ENCODE measurements at places on chromosomes 4 and X.

DNA sequence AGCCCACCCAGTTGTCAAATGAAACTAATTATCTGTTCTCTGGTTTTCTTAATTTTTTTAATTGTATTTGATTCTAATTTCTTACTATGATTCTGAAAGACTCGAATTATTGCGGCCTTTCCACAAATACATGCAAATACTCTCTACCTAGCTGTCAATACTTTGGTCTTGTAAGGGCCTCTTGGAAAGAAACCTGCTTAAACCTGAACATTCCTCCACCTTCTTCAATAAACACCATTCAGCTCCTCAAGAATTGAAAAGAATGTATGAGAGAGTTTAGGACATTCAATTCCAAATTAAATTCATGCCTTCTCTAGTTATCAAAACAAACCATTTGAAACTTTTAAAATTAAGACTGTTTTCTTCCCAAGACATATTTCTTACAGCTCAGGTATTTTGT lies 385.9 kb upstream of the NOCT start:
- no peak for DNase-seq

DNA sequence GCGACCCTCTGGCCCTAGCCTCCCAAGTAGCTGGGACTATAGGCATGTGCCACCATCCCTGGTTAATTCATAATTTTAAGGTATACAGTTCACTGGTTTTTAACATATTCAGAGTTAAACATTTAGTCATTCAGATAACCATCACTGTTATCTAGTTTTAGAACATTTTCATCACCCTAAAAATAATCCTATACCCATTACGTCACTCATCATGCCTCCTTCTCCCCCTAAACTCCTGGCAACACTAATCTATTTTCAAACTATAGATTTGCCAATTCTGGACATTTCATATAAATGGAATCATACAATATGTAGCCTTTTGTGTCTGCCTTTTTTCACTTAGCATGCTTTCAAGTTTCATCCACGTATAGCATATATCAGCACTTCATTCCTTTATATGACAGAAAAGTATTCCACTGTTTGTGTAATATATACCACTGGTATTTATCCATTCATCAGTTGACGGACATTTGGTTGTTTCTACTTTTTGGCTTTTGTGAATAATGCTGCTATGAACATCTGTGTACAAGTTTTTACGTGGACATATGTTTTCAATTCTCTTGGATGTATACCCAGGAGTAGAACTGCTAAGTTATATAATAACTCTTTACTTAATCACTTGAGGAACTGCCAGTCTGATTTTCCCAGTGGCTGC lies 32.0 kb upstream of the RPS3A start:
- no peak for DNase-seq

- DNase-seq: no peak
Measured at GRCh38 chr4:26402458-26402857, 81.6 kb downstream of the RBPJ start.

GRCh38 chr4:147388018-147388417 lies 92.9 kb upstream of the EDNRA start:
- DNase-seq: no peak

- DNase-seq: no peak
Measured at GRCh38 chr4:10750714-10751113, 66.1 kb upstream of the CLNK start.

DNA sequence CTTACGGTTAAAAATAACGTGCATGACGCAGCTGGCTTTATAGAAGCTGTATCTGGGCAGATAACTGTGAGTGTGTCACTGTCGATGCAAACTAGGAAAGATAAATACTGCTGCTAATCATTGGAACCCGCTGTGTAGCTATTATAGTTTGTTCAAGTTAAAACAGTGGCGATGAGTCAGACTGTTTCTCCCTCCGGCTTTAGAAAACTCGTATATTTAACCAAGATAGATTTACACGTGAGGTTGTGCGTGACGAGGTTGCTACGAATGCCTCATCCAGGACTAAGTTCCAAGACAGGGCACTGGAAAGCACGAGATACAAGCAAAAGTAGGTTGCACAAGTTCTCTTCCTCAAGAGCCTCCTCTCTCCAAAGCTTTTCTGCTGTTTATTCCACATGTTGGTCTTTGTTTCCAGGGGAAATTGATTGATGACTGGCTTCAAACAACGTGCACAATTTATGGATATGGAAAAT lies 270.7 kb downstream of the FBXW7 start:
- DNase-seq: no peak

DNA sequence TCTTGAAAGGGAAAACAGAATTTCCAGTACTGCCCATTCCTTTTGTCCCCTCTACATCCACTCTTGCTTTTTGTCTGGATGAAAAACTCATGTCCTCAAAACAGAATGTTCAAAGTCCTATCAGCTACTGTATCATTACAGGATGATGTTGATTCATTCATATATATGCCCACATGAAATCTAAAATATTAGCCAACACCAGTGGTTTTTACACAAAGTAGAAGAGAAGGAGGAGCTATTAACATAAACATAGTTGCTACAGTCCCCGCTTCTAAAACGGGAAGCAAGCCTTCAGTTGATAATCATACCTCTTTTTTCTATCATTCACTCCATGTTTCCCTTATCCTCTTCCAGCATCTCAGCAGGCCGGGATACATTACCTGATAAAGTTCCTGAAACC lies 7.7 kb upstream of the THOC2 start:
- DNase-seq: no peak

DNA sequence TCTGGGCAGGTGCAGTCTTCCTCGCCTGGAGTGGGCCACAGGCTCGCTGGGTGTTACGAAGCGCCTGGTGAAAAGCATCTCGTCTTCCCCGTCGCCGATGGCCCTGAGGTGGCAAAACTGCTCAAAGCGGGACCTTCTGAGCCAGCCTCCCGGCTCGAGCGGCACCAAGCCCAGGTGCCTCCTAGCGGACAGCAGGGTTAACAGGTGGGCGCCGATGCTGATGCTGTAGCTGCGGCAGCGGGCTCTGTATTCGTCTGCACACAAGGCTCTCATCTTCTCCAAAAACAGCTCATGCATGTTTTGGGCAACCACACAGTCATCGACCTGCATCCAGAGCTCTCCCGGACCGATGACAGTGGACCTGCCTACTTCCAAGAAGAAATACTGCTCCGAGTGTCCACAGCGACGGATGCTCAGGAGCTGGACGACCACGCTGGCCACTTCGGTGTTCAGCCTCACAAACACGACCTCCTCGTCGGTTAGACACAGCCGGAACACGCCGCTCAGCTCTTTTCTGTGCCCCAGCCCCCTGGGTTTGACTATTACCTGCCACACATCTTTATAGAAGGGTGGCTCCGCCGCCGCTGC lies 1.2 kb downstream of the IRS4 start:
- DNase-seq: no peak

- DNase-seq: peak; percentile 8
Measured at GRCh38 chrX:106912864-106913263, 7.3 kb upstream of the CLDN2 start.

GRCh38 chr4:84849051-84849640 lies 117.3 kb downstream of the WDFY3 start:
- DNase-seq: no peak

- DNase-seq: no peak
Measured at GRCh38 chr4:110020646-110021443, 108.2 kb downstream of the EGF start.

DNA sequence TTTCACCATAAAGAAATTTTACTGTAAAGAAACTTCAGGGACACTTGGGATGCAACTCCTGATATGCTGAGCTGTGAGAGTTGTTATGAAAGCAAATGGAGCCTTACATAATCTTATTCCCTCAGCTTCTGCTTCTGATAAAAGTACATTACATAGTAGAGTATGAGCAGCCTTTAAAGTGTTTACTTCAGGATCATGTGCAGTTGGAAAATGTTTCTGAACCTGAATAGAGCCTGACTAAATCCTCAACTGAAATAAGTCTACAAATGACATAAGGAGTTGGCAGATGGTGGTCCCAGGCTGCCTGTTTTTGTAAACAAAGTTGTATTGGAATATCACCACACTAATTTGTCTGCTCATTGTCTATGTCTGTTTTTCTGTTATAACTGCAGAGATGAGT lies 19.3 kb downstream of the RASSF6 start:
- no peak for DNase-seq

GRCh38 chr4:143375326-143376073 lies 38.8 kb downstream of the GAB1 start:
- DNase-seq: peak; percentile 86

- DNase-seq: no peak
Measured at GRCh38 chrX:114201622-114202021, 382.3 kb upstream of the HTR2C start.

DNA sequence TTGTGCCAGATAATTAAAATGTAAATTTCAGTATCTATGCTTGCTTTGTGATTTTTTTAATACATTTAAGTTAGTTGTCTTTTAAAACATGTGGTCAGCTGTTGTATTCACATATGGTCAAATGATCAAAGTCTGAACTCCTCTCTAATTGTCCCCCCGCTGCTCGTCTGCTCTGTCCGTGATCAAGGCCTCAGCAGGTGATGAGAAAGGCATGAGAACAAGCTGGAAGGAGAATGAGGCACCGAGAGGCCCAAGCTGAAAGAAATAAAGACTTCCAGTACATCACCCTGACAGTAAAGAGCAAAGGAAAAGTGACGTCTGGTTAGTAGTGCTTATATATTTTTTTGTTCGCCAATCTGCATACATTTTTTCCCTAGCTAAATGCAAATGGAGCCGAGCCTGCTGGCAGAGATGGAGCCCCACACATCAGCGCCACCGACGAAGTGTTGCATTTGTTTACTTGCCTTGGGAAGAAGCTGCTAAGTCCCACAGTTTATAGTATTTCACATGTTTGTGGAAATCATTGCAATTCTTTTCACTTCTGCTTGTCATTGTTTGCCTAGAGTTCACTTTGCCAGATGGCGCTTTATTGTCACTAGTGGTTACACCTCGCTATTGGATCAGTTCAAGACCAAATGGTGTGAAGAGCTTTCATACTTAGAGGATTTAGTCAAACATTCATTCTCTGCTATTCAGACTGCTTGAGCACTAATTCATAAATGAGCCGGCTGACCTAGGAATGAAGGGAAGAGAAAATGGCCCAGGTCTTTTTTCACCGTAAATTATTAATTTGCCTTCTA lies 181.5 kb downstream of the ZIC3 start:
- DNase-seq: no peak

- DNase-seq: no peak
Measured at GRCh38 chr4:2667428-2667827, 88.7 kb downstream of the TNIP2 start.

DNA sequence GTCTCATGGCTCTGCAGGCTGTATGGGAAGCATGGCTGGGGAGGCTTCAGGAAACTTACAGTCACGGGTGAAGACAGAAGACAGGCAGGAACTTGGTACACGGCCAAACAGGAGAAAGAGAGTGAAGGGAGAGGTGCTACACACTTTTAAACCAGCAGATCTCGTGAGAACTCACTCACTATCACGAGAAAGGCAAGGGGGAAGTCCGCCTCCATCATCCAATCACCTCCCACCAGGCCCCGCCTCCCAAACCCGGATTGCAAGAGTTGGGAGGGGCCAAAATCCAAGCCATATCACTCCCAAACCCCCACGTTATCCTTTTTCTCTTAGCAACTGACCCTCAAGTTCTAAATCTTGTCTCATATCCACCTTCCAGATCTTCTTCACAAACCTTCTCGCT lies 1710.5 kb upstream of the TENM3 start:
- DNase-seq: no peak

DNA sequence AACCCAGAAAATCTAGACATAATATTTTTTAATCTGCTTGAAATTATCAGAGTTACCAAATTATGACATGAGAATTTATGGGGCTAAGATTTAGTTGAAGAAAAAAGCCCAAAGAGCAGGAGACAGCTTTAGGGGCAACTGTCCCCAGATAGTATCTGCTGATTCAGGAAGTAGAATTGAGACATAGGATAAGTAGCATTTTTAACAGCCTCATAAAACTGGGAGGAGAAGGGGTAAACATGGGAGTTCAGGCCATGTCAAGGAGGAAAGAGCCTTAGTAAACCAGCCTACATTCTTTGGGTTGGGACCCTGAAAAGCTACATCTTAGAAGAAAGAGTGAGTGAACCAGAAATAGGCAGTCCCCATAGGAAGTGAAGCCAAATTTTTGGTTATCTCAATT lies 9.7 kb upstream of the RAB28 start:
- no peak for DNase-seq

DNA sequence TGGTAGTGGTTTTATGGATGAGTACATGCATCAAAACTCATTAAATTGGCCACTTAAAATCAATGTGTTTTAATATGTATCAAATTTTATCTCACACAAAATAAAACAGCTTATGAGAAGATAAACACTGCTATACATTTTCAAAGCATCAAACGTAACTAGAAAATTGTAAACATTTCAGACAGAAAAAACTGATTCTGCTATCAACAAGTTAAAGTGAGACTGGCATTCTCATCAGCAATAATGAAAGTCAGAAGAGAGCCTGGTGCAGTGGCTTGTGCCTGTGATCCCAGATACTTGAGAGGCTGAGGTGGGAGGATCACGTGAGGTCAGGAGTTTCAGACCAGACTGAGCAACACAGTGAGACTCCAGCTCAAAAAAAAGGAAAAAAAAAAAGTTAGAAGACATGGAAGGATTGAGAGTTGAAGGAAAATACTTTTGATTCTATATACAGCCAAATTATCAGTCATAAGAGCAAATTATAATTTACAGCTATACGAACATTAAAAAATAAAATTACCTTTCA lies 2.9 kb downstream of the TBCK start:
- no peak for DNase-seq

DNA sequence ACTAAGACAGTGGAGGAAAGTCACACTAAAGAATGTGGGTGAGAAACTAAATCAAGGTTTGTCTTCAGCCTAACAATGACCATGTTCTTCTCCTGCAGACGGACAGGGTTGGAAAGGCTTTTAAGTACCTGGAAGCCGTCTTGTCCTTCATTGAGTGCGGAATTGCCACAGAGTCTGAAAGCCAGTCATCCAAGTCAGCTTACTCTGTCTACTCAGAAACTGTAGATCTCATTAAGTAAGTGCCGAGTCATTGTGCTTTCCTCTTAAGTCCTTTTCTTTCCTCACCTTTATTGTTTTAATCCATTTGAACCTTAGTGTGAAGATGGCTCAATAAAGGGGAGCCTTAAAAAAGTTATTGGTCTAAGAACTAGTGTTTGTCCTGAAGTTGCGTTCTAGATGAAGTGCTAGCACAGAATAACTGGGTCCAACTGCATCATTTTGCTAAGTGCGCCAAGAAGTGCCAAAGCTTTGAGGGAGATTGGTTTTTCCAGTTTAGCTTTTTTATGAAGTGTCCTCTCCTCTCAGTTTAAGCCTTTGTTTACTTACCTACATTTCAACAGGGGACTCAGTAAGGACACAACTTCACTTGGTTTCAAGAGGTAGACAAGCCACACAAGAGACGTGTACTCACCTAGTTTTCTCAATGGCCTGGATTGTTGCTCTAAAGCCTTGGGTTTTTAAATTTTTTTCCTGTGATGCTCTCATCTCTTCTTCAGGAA lies 89.3 kb downstream of the KLHL8 start:
- no peak for DNase-seq

DNA sequence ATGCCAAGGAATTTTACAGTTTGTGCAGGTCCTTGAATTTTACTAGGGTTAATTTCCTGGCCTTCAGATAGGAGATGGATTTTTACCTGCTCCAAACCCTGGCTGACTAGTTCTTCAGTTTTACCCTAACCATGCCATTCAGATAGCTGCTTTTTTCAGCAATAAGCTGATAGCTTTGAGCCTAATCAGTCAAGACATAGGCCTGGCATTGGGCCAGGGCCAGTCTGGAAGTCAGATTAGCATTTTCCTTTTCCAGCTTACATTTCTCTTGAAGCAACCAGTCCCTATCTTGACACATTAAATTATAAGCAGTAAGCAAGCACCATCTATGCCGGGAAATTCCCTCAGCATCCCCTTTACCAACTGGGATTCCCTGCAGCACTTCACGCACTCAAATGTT lies 177.1 kb downstream of the ADGRA3 start:
- no peak for DNase-seq
